NCI-H1048 (cell line): ENCODE measurements at places on chromosomes 11 and 22.

DNA sequence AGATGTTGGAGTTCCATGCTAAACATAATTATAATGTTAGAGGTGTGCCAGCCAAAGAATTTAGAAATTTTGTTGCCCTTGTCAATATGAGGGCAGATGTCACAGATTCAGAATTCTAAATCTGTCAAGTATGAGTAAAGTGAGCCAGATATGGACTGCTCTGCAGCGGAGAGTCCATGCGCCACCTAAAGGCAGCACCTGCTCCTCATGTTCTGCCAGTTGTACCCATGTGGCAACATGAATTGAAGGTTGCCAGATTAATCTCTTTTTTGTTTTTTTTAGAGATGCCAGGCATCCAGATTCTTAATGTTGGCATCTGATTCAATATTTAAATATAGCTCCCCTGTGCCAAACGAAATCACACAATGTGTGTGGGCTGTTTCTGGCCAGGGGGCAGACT, 678.6 kb upstream of the ANO5 start:
- no peak for DNase-seq

GRCh38 chr11:35997902-35998520, 54.1 kb downstream of the LDLRAD3 start:
- DNase-seq = no peak

DNA sequence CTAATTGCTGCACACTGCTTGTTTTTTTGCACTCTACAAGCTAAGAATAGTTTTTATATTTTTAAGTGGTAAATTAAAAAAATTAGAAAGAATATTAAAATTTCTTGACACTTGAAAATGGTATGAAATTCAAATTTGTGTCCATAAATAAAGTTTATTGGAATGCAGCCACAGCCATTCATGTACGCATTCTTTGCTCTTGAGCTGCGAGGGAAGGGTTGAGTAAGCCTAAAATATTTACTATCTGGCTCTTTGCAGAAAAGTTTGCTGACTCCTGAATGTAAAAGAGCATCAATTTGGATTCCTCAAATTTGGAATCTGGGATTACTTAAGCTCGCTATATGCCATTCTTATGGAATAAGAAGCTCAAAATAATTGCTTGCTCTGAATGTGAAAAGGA, 3.4 kb upstream of the ADAMTS8 start:
- no peak for DNase-seq

GRCh38 chr11:75534259-75535069, 8.7 kb upstream of the GDPD5 start:
- DNase-seq = no peak

GRCh38 chr11:7668911-7669310, 4.4 kb downstream of the CYB5R2 start:
- DNase-seq = no peak

- DNase-seq = no peak
Observed at GRCh38 chr22:47780281-47780875, 1017.9 kb downstream of the TBC1D22A start.

- no peak for DNase-seq
Observed at GRCh38 chr11:95076416-95076815, 9.7 kb downstream of the SRSF8 start.

GRCh38 chr11:119594639-119595249, 134.3 kb downstream of the NECTIN1 start:
- no peak for DNase-seq

DNA sequence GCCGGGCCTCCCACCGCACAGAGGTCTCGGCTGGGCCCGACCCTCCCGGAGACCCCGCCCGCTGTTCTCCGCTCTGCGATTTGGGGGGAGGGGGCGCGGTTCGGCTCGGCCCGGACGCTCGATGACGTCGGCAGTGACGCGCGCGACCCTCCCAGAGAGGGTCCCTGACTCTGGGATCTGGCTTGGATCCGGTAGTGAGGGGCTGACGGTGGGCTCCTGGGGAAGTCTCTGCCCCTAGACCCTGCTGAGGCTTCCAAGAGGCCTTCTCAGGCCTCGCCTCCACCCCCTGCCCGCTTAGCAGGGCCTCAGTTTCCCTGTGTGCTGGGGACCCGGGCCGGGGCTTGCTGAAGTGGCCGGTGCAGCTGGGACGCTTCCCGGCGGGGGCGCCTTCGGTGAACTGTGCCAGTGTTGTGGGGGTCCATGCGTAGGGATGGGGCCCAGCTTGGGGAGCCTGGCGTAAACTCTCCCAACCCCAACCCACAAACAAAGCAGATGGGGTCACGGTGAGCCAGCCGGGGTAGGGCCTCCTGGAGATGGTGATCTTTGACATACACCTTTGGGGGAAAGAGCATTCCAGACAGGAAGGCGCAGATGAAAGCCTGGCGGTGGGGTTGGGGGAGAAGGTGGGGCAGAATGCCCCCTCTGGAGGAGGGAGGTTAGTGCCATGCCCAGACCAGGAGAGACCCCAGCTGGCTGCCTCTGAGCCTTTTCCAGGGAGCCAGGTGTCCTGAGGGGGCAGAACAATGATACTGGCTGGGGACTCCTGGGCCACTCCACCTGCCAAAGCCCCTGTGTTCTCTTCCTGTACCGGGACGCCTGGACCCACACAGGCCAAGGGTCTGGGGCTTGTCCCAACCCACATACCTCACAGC, 1.0 kb downstream of the B4GALNT4 start:
- no peak for DNase-seq

- no peak for DNase-seq
Observed at GRCh38 chr22:25736378-25737011, 5.5 kb upstream of the MYO18B start.

GRCh38 chr11:19868281-19868821, 155.7 kb downstream of the NAV2 start:
- no peak for DNase-seq

DNA sequence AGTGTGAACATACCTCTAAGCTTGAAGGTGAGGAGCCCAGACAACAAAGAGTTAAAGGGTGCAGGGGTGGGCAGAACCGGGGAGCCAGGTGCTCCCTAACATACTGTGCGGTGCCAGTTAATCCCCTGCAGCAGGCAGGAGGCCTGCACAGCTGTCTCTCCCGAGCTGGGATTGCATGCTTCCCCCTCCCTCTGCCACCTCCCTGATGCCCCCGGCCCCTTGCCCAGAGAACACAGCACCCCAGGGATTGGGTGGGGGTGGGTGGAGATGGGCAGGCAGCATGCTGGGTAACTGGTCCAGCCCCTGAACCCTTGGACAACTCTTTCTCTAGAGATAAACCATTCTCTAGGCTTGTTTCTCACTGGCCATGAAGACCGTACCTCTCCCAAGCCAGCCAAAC, 67.7 kb upstream of the MYOD1 start:
- DNase-seq = no peak

DNA sequence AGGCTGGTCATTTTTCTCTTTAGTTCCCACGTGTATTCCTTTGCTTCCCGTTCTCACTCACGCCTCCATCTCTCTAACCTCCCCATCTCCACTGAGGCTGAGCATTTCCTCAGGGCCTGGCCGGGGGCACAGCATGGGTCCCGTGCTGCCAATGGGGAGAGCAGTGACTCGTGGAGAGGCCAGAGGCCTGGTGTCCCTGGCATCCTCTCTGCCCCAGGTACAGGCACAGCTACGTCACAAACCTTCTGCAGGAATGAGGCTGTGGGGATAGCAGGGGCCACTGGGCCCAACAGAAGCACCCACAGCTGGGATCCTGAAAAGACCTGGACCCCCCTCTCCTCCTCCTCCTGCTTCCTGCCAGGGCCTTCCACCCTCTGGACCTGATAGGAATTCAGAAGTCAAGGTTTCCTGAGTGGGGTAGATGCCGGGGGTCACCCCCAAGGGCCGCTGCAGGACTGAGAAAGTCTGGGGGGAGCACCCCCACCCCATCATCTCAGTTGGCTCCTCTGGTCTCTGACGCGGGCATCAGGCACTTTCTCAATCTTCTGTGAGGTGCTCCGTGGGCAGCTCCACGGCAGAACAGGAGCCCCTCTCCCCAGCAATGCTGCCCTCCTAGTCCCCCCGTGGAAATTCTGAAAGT, 11.8 kb downstream of the PNPLA5 start:
- no peak for DNase-seq

GRCh38 chr11:17865765-17866428, 131.3 kb downstream of the KCNC1 start:
- DNase-seq = no peak

GRCh38 chr11:83544846-83545245, 258.7 kb upstream of the CCDC90B start:
- DNase-seq = no peak
